ENCODE measurements at places on chromosomes 6 and 20. TPM values are rescaled to one million over a fixed set of nuclear protein-coding genes. Genes with fewer than 3 reads are reported as not detected.
A peak's percentile ranks its signal among the peaks of the same experiment; 100 is the strongest.

DNA sequence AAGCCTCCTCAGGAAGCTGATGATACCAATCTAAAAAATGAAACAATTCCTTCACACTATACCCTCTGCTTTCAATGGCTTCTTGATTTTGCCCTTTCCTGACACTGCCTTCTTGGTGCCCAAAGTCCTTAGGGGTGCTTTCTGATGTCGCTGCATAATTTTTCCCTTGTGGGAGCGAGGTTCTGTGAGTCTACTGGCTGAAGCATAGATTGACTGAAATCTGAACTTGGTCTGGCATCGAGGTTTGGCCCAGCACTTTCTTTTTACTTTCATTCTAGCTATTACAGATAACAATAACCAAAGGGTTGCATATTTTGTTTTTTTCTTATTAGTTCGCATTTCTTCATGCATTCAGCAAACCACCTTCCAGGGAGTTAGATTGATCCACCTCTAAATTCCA, 65.8 kb downstream of the E2F3 start:
- no peak for DNase-seq

GRCh38 chr6:70258483-70258882, 44.4 kb downstream of the COL9A1 start:
- DNase-seq = no peak

GRCh38 chr20:57772349-57772964, 62.6 kb upstream of the PMEPA1 start:
- no peak for DNase-seq

- no peak for DNase-seq
Observed at GRCh38 chr6:15403094-15403755, 157.4 kb downstream of the JARID2 start.

The ADISSP gene
- 20.6 TPM for total RNA-seq

The SLC4A11 gene
- total RNA-seq = 1.2 TPM

GRCh38 chr6:154757352-154758050, 24.3 kb downstream of the SCAF8 start:
- DNase-seq = no peak

- no peak for DNase-seq
Observed at GRCh38 chr6:87102151-87102621, 7.3 kb upstream of the CGA start.

DNA sequence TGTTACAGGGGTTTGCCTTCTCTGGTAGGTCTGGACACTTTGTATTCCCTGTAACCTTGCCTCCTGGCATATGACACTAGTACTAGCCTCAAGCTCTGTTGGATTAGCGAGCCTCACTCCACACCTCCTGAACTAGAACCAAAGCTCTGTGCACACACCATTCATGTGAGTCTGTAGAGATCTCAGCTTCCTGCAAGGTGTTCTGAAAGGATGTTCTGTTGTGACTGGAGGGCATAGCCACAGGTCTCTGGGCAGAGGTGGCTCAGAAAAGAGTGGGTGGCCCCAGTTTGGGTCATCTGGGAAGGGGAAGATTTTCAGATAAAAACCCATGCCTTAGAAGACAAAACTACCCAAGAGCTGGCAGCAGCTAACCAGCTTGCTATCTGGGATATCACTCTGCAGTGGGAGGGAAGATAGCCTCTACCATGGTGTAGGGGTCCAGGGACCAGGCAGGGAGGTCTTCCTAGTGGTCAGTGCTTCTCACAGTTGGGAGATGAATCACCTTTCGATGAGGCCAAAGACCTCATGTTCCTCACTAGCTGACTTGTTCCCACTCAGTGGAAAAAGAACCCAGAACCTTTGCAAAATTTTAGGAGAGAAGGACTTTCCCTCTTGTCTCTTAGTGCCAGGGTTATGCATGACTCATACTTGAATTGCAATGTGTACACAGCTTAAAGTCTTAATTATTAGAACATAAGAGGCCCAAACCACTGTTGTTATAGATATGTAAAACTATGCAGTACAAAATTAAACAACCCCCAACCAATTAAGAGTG, 41.4 kb downstream of the HLA-F start:
- peak; percentile 5 for DNase-seq

The RPRD1B gene
- total RNA-seq = 22.7 TPM
